Karpas-422 (cell line): ENCODE measurements at places on chromosomes 12 and 14.

DNA sequence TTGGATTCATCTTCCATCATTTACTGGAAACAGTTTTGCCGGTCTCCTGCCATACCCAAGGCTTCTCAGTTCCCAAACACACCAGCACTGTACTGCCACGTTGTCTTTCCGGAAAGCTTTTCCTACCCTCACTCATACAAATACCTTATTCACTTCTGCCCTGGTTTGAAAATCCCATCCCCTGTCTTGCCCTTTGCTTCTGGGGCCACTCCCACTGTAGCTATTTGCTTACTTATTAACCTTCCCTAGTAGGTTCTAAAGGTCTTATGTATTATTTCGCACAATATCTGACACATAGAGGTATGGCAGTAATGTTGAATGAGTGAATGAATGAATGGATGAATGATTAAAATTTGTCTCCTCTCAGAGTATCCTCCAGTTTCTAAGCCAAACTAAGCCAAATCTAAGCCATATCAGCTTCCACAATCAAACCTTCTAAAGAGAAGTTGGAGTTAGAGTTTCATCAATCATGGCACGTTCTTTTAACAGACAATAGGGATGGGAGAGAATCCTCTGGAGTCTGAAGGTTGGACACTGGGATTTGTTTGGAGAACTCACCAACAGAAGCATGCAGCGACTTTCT, 18.6 kb downstream of the TSPAN8 start:
- H3K4me1 ChIP-seq = no peaks in the 10 kb centered on the region
- no peaks in the 10 kb centered on the region for H3K27me3 ChIP-seq
- H3K4me3 ChIP-seq = no peak overlapping the region
- no peaks in the 10 kb centered on the region for H3K36me3 ChIP-seq

GRCh38 chr12:96336489-96336888, 63.8 kb downstream of the CDK17 start:
- H3K27me3 ChIP-seq = no peaks in the 10 kb centered on the region
- peaks cover 25% of the 10 kb centered on the region for H3K4me1 ChIP-seq
- H3K36me3 ChIP-seq = peaks cover 15% of the 10 kb centered on the region
- no peak for DNase-seq

DNA sequence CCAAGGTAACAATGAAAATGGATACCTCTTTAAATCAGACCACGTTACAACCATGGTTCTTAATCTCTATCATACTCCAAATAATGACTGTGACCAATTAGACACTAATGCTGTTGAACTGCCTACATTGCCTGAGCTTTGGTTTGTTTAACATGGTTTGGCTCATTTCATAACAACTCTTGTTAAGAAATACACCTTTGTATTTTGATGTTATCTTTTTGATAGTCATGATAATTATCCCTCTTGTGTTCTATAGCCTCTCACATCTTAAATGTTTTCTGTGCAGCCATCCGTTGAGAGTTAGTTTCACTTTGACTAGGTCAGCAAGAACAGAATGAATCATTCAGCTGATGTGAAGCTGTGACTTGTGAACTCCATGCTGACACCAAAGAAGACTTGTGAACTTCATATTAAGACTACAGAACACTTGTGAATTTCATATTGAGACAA, 75.5 kb upstream of the RERGL start:
- no peaks in the 10 kb centered on the region for H3K36me3 ChIP-seq
- no peak for DNase-seq
- no peak overlapping the region for H3K4me3 ChIP-seq
- no peaks in the 10 kb centered on the region for H3K27me3 ChIP-seq
- no peaks in the 10 kb centered on the region for H3K4me1 ChIP-seq

GRCh38 chr14:73715707-73716106, 1.5 kb upstream of the PNMA1 start:
- no peak overlapping the region for H3K27ac ChIP-seq
- DNase-seq = no peak
- H3K4me3 ChIP-seq = no peak overlapping the region

- peak overlapping the region; percentile 81 for H3K4me3 ChIP-seq
- peaks cover 50% of the 10 kb centered on the region for H3K4me1 ChIP-seq
- peaks cover 31% of the 10 kb centered on the region for H3K36me3 ChIP-seq
- peak; percentile 63 for DNase-seq
- H3K27me3 ChIP-seq = no peaks in the 10 kb centered on the region
- H3K27ac ChIP-seq = peak overlapping the region; percentile 77
Observed at GRCh38 chr14:74763803-74764531, 851 bp downstream of the YLPM1 start.

DNA sequence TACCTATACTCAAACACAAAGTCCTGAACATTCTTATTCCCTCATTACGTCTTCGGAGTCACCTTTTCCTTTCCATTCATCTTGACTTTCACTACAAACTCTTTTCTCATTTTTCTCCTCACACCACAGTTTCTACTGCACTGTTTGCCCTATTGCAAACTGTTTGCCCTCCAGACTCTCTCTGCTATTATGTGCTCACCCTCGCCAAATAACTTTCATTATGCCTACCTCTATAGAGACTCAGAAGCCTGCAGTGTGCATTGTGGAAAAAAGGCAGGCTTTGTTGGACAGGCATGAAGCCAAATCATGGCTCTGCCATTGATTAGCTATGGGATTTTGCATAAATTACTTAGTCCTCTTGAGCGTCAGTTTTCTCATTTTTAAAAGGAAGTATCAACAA, 246.6 kb upstream of the CCDC196 start:
- no peak overlapping the region for H3K27ac ChIP-seq
- no peaks in the 10 kb centered on the region for H3K4me1 ChIP-seq
- DNase-seq = no peak
- H3K4me3 ChIP-seq = no peak overlapping the region
- no peaks in the 10 kb centered on the region for H3K36me3 ChIP-seq

GRCh38 chr12:132415327-132416120, 74.4 kb upstream of the FBRSL1 start:
- H3K27ac ChIP-seq = no peak overlapping the region
- H3K4me3 ChIP-seq = no peak overlapping the region
- no peak for DNase-seq
- H3K36me3 ChIP-seq = no peaks in the 10 kb centered on the region

- H3K4me3 ChIP-seq = peak overlapping the region; percentile 67
- H3K36me3 ChIP-seq = no peaks in the 10 kb centered on the region
- H3K27ac ChIP-seq = peak overlapping the region; percentile 66
- H3K4me1 ChIP-seq = peaks cover 53% of the 10 kb centered on the region
Observed at GRCh38 chr14:60656686-60657455, 7.6 kb upstream of the SIX1 start.

GRCh38 chr12:131613678-131614077, 97.2 kb upstream of the SFSWAP start:
- no peak overlapping the region for H3K27ac ChIP-seq
- no peaks in the 10 kb centered on the region for H3K27me3 ChIP-seq
- H3K4me1 ChIP-seq = no peaks in the 10 kb centered on the region

DNA sequence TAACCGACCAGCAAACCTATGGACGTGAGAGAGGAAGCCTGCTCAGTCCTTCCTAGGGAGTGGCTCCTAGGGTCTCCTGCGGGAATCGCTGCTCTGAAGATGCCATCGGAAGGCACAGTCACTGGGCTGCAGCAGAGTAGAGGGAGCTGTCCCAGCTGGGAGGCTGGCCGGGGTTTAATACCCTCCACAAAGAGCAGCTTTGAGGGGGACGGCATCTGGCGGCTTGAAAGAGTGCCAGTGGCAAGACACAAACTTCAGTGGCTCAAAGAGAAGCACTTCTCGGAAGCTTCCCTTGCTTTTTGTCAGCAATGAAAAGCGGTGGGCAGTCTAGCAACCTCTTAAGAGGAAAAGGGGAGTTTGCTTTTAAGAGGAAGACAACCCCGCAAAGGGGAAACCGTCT, 114.6 kb downstream of the TMEM132C start:
- H3K4me3 ChIP-seq = no peak overlapping the region
- no peak for DNase-seq
- no peak overlapping the region for H3K27ac ChIP-seq
- no peaks in the 10 kb centered on the region for H3K36me3 ChIP-seq

DNA sequence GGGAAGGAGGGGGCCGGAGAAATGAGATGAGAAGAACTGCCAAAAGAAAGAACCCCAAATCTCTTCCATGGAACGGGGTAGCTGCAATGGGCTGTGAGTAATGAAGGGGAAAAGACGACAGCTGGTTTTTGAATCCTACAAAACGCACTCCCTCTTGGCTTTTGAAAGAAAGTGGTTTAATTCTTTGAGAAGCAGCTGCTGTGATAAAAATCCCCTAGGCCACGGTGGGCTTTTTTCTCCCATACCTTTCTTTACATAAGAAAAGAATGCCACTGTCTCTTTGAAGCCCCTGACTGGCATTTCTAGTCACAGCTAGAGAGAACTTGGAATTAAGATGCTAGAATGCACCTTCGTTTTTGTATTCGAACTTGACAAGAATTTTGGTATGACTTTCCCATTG, 486.1 kb downstream of the GLT1D1 start:
- H3K36me3 ChIP-seq = no peaks in the 10 kb centered on the region
- H3K27ac ChIP-seq = no peak overlapping the region
- H3K27me3 ChIP-seq = no peaks in the 10 kb centered on the region
- no peak for DNase-seq
- H3K4me3 ChIP-seq = no peak overlapping the region

DNA sequence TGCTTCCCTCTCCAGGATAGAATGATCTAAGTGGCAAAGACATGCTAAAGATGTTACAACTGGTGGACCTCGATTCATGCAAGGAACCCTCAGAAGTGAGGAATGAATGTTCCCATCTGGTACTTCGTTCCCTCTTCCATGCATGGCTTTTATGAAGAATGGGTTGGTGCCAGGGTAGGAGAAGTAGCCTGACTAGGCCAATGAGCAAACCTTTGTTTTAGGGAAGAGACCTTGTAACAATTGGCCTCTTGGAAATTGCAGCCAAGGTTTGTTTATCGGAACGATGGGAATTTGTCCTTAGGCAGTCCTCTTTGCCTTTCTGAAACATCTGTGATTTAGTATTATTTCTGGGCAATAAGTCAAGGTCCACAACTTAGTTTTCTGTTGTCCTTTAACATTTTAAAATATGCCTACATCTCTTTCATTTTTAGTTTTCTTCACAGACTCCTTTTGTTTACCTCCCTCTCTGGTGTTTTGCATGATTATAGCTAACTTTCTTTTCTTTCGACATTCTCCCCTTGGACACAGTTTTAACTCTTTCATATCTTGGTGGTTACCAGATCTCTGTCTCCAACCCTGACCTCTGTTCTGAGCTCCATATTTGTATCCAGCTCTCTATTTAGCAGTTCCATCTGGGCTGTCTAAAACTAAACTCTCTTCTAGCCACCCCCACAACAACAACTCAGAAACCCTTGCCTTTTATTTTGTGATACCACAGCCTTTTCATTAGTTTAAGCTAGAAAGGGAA, 70.0 kb downstream of the DIP2B start:
- peaks cover 29% of the 10 kb centered on the region for H3K4me1 ChIP-seq
- no peaks in the 10 kb centered on the region for H3K27me3 ChIP-seq
- no peaks in the 10 kb centered on the region for H3K36me3 ChIP-seq
- no peak for DNase-seq
- H3K27ac ChIP-seq = no peak overlapping the region

DNA sequence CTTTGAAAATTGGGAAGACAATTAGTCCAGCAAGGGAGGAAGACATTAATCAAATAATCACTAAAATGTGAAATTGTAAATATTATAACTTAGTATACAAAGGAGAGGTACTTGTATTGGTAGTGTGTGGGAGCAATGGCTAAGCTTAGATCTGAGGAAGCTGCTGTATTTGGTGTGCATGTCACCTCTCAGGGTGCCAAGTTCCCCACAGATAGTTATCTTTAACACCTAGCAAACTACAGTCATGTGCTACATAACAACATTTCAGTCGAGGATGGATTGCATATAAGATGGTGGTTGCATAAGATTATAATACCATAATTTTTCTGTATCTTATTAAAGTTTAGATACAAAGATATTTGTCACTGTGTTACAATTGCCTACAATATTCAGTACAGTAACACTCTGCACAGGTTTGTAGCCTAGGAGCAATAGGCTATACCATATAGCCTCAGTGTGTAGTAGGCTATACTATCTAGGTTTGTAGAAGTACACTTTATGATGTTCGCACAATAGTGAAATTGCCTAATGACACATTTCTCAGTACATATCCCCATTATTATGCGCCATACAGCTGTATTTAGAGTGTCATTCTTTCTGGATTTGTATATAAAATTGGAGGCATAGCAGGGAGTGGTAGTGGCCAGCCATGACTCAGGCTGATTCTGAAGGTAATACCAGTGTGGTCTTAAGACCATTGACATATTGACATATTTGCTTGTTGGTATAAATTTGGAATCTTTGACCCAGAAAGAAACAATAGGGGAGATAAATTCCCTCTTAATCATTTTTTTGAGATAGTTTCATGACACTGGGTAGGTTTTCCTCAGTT, 55.8 kb downstream of the RAD51B start:
- no peak overlapping the region for H3K4me3 ChIP-seq
- H3K36me3 ChIP-seq = no peaks in the 10 kb centered on the region
- H3K27me3 ChIP-seq = no peaks in the 10 kb centered on the region
- DNase-seq = no peak
- H3K4me1 ChIP-seq = no peaks in the 10 kb centered on the region

GRCh38 chr14:97379091-97379531, 581.9 kb downstream of the VRK1 start:
- H3K4me1 ChIP-seq = peaks cover 10% of the 10 kb centered on the region
- H3K36me3 ChIP-seq = no peaks in the 10 kb centered on the region
- no peaks in the 10 kb centered on the region for H3K27me3 ChIP-seq

- no peaks in the 10 kb centered on the region for H3K4me1 ChIP-seq
- H3K27ac ChIP-seq = no peak overlapping the region
- no peaks in the 10 kb centered on the region for H3K27me3 ChIP-seq
- H3K36me3 ChIP-seq = no peaks in the 10 kb centered on the region
Observed at GRCh38 chr14:104264495-104265265, 126.3 kb downstream of the KIF26A start.

GRCh38 chr14:67232066-67232465, 9.2 kb upstream of the PALS1 start:
- no peak overlapping the region for H3K4me3 ChIP-seq
- no peak for DNase-seq
- no peaks in the 10 kb centered on the region for H3K4me1 ChIP-seq
- H3K27me3 ChIP-seq = no peaks in the 10 kb centered on the region
- H3K27ac ChIP-seq = no peak overlapping the region

DNA sequence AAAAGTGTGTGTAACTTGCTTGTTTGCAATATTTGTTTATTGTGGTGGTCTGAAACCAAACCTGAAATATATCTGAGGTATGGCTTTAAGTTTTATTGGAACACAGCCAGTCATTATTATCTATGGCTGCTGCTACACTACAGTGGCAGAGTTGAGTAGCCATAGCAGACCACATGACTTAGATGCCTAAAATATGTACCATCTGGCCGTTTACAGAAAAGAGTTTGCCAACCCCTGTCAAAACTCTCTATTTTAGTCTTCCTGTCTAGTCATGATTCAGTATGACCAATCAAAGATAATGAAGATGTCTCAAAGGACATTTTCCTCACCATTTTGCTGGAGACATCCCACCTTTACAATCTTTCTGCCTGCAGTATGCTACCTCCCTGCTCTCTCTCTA, 242.3 kb downstream of the ANO6 start:
- no peaks in the 10 kb centered on the region for H3K27me3 ChIP-seq
- H3K27ac ChIP-seq = no peak overlapping the region
- DNase-seq = no peak
- no peaks in the 10 kb centered on the region for H3K4me1 ChIP-seq

GRCh38 chr12:4307593-4308333, 13.2 kb upstream of the TIGAR start:
- DNase-seq = peak; percentile 59
- no peaks in the 10 kb centered on the region for H3K27me3 ChIP-seq
- H3K4me3 ChIP-seq = no peak overlapping the region
- peaks cover 2% of the 10 kb centered on the region; the same call in 1 of the 2 replicates for H3K4me1 ChIP-seq
- H3K27ac ChIP-seq = no peak overlapping the region
- H3K36me3 ChIP-seq = no peaks in the 10 kb centered on the region

- no peak overlapping the region for H3K4me3 ChIP-seq
- no peaks in the 10 kb centered on the region for H3K27me3 ChIP-seq
- no peaks in the 10 kb centered on the region for H3K36me3 ChIP-seq
Observed at GRCh38 chr12:117975006-117975405, 6.2 kb upstream of the KSR2 start.
